NCI-H446 treated with DMSO at 0.1 percent for 48 hours (cell line): ENCODE measurements at places on chromosomes 3 and 15.

GRCh38 chr15:37094915-37095711 is 5.2 kb downstream of the MEIS2 start:
- DNase-seq: no peak

GRCh38 chr15:97037080-97037479 is 706.6 kb downstream of the NR2F2 start:
- no peak for DNase-seq

- DNase-seq: no peak
These were observed 87.3 kb upstream of the FAN1 start for GRCh38 chr15:30816430-30816829.

GRCh38 chr3:126945171-126945721 is 37.7 kb upstream of the PLXNA1 start:
- DNase-seq: no peak

DNA sequence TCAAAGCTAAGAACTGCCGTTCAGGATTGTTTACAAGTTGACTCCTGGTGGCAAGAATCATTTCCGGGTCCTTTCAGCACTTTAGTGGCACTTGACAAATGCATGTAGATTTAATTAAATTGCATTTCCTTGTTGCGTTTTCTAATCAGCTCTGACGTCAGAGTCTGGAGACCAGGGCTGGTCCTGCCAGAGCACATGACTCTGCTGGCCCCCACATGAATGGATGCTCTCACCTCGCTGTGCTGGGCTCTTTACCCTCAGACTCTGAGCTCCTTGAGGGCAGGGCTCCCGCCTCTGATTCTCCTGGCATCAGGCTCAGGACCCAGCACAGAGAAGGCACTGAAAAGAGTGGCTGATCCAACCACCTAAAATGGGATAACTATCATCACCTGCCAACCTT is 69.4 kb downstream of the FEM1B start:
- DNase-seq: no peak

DNA sequence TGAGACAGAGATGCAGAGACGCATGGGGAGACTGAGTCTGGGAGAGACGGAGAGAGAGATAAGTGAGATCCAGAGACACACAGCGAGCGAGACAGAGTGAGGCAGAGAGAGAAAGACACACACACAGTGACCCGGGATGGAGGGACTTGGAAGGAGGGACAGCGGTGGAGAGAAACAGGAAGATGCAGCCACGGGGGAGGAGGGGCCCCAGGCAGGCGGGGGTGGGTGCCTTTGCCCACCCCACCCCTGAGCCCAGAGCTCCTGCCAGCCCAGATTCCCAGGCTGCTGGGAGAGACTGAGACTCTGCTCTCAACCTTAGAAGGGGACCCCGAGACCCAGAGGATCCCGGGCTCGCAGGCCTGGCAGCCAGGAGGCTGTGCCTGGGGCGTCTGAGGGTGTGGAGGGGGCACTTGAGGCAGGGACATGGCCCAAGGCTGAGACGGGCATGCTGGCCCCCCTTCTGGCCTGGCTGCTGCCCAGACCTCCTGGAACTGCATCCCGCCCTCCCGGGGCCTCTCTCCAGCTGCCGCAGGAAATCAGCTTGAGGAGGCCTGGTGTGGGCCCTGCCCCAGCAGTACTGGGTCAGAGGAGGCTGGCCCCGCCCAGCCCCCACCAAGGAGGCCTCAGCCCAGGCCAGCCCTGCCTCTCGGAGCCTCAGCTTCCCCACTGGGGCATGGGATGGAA is 18.1 kb downstream of the H1-8 start:
- no peak for DNase-seq

GRCh38 chr3:127608362-127608718 is 10.1 kb downstream of the MCM2 start:
- no peak for DNase-seq

DNA sequence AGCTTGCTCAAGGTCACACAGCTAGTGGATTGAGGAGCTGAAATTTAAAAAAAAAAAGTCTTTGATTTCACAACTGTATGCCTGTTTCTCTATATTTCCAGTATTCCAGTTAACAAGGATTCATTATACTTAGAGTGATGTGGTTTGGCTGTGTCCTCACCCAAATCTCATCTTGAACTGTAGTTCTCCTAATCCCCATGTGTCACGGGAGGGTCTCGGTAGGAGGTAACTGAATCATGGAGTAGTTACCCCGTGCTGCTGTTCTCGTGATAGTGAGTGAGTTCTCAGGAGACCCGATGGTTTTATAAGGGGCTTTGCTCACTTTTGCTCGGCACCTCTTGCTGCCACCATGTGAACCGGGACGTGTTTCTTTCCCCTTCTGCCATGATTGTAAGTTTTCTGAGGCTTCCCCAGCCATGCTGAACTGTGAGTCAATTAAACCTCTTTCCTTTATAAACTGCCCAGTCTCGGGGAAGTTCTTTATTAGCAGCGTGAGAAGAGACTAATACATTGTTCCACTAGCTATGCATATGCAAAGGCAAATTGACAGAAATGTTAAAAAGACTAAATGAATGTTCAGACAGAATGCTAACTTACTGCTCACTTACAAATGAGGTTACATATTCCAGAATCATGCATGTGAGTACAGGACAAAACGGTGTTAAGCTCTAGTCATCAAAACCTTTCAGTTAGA is 1101.9 kb downstream of the ROBO1 start:
- no peak for DNase-seq

- DNase-seq: no peak
These were observed 133.2 kb downstream of the ARPP21 start for GRCh38 chr3:35772381-35773015.

DNA sequence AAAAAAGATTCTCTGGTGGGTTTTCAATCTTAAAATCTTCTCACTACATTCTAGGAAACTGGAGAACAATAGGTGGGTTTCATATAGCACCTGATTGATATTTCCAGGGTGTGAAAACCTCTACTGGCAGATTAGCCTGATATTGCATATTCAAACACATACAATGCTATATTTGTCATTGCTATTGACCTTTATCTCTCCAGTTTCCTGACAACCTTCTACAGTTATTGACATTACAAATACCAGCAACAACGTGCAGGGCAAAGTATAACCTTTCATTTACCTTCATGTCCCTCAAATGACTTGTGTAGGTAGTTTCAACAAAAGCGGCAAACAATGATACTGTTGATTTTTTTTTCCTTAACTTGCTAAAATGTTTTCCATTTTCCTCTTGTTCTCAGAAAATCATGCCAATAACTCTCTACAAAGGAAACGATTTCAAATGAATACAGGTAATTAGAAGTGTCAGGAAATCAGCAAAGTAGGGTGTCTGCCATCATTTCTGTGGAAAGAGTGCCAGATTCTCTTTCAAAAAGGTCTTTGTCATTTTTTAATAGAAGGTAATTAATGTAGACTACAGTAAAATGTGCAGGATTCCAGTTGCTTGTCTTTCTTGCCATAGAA is 72.6 kb upstream of the CDIN1 start:
- DNase-seq: no peak

- DNase-seq: no peak
These were observed 2.2 kb downstream of the CAND2 start for GRCh38 chr3:12798559-12799179.

- DNase-seq: no peak
These were observed 388.2 kb upstream of the AGTR1 start for GRCh38 chr3:148309390-148310035.

DNA sequence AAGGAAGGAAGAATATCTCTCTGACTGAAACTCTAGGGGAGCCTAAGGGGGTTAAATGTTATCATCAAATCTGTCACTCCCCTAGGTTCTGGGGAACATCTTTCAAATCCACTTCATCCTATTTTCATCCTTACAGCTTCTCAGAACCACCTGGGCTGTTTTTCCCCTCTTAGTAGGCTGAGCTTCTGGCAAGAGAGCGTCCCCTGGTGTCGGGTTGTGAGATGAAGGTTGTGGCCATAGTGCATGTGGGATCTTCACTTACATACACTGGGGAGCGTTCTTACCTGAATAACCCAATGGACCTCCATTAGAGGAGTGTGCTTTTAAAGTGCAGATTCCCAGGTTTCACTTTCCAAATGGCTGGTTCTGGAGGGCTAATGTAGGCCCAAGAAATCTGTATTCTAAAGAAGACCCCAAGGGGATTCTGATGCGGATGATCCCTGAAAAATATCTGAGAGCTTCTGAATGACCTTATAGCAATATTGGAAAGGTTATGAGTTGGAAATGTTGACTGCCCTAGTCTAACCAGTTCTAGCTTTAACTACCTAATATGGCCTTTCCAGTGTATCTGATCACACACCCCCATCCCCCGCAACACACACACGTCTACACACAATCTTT is 663.7 kb downstream of the AGBL1 start:
- no peak for DNase-seq
